ENCODE measurements at places on chromosomes 5 and 9. TPM values are rescaled to one million over a fixed set of nuclear protein-coding genes. Genes with fewer than 3 reads are reported as not detected.

DNA sequence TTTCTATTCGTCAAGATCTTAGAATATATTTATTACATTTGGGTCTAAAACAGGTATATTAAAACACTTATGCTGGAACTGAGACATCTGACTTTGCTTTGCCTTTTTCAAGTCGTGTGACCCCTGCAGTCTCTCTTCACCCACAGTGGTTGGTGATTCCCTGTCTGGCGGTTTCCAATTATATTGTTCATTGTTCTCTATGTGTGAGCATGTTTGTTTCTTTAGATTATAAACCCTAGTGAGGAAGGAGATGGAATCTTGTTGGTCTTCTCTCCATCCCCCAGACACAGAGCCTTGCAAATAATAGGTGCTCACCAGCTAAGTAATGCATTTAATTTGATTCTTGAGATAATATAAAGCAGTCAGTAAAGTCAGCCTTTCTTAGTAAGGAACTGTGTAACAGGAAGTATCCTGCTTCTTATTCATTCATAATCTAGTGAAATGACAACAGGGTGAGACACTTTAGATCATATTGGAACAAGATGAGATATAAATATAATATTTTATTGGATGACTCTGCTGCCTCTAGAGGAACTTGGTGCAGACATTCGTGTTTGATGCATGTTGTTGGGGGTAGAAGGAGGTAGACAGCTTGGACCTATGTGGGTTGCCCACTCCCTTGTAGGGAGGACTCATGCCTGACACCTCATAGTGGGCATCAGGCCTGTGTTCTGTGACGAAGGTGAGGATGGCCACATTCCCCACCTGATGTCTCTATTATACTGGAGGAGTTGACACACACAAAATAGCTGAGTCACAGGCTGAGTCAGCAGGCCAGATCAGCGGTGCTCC, 88.1 kb downstream of the FGF1 start:
- DNase-seq = no peak
- H3K36me3 ChIP-seq = no peaks in the 10 kb centered on the region
- H3K27me3 ChIP-seq = no peaks in the 10 kb centered on the region
- no peak overlapping the region for H3K4me3 ChIP-seq
- peaks cover 4% of the 10 kb centered on the region for H3K4me1 ChIP-seq

DNA sequence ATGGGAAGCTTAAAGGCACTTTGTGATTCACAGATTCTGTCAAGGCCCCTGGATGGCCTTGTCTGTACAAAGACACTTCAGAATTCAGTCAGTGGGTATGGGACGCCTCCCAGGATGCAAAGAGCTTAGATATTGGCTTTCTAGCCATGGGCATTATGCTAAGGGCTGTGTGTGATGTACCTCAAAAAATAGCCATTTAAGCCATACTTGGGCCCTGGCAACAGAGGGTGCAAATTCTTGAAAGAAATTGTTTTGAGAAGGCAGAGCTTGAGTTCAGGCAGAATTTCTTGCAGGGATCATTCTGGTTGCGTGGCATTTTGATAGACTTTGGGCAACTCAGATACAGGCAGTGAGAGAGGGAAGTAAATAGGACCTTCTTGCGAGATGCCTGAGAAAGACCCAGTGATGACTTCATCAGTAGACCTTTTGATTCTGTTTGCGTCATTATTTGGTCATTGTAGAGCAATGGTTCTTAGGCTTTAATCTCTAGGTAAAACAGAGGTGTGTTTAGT, 3.9 kb downstream of the CYFIP2 start:
- no peak overlapping the region for H3K4me3 ChIP-seq
- H3K36me3 ChIP-seq = no peaks in the 10 kb centered on the region
- peaks cover 24% of the 10 kb centered on the region for H3K27me3 ChIP-seq
- H3K27ac ChIP-seq = no peak overlapping the region
- H3K4me1 ChIP-seq = peaks cover 4% of the 10 kb centered on the region

The PCDHGA4 gene
- 14.7 TPM for total RNA-seq

- no peaks in the 10 kb centered on the region for H3K36me3 ChIP-seq
- peaks cover 7% of the 10 kb centered on the region for H3K4me1 ChIP-seq
- no peak for DNase-seq
- no peaks in the 10 kb centered on the region for H3K27me3 ChIP-seq
- no peak overlapping the region for H3K4me3 ChIP-seq
- H3K27ac ChIP-seq = no peak overlapping the region
Measured at GRCh38 chr9:127153501-127153900, 31.1 kb upstream of the ANGPTL2 start.

DNA sequence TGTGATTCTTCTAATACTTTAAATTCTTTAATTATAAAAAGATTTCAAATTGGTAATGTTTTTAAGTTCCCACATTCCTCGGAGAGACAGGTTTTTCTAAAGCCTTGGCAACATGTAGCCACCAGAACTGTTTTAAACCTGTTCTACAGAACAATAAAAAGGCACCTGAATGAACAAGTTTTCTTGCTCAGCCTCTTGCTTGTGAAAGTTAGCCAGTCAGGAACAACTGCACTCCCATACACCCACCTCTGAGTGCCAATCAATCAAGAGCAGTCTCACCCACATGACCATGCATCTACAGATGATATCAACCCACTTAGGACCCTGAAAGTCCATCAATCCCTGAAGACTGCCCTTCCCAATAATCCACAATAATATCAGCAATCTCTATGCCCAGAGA, 62.3 kb downstream of the AP3B1 start:
- H3K4me1 ChIP-seq = no peaks in the 10 kb centered on the region
- H3K36me3 ChIP-seq = peaks cover 4% of the 10 kb centered on the region
- no peak for DNase-seq
- no peak overlapping the region for H3K4me3 ChIP-seq
- no peak overlapping the region for H3K27ac ChIP-seq

DNA sequence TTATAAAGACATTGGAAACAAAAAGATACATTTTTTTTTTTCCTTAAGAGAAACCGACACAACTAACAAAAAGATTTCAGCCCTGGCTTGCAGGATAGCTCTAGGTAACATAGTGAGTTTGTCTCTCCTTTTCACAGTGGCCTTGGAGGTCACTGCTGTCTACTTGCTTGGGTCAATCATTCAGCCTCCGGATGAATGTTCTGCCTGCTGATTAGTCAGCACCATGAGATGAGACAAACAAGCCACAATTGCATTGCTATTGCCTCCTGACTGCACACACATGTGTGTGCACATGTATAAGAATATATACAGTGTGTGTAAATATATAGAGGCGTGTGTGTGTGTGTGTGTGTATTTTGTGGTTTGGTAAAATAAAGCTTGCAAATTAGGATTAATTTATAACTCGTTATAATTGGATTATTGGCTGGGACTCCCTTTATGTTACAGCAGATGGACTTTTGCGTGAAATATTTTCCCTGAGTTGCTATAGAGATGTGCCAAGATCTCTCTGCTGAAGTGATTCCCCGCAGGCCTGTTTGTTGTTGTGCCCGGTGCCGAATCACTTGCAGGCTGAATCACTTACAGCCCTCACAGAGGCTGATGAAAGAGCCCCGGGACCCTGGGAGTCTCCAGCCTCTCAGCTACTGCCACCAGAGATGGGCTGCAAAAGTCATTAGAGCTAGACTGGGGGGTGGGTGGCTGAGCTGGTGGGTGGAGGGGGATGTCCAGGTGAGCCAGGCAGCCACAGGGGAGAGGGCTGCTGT, 161.2 kb downstream of the FGF18 start:
- H3K27me3 ChIP-seq = no peaks in the 10 kb centered on the region
- DNase-seq = no peak
- no peaks in the 10 kb centered on the region for H3K4me1 ChIP-seq
- no peak overlapping the region for H3K27ac ChIP-seq

- no peak for DNase-seq
- peaks cover 38% of the 10 kb centered on the region for H3K4me1 ChIP-seq
- H3K36me3 ChIP-seq = no peaks in the 10 kb centered on the region
Measured at GRCh38 chr9:134533850-134534588, 107.6 kb upstream of the COL5A1 start.
